ENCODE measurements at places on chromosomes 7 and 10.
A peak's percentile ranks its signal among the peaks of the same experiment; 100 is the strongest.

GRCh38 chr10:127986531-127987466 lies 79.9 kb downstream of the PTPRE start:
- no peak for DNase-seq

DNA sequence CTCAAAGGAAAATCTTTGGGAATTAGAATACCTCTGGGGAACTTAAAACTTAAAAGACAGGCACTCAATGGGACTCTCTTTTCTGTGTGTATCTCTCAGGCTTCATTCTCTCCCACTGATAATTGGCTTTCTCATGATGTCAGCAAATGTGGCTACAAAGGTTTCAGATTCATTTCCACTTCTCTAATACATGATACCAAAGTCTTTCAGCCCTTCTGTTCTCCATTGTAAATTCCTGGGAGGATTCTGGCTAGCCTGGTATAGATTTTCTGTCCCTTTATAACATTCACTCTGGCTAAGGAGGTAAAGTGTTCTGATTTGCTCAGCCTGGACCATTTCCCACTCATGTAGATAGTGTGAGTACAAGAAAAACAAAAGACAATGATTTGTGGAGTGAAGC lies 606.2 kb downstream of the PCDH15 start:
- DNase-seq = no peak

- DNase-seq = peak; percentile 63
These were observed 604 bp upstream of the STAM start for GRCh38 chr10:17643339-17643754.

GRCh38 chr7:27102581-27103442 lies at the start of gene HOXA2:
HOXA2 (minus strand) TSS chr7:27102683; CDS start chr7:27102500, 183 bp downstream.
- DNase-seq = no peak

DNA sequence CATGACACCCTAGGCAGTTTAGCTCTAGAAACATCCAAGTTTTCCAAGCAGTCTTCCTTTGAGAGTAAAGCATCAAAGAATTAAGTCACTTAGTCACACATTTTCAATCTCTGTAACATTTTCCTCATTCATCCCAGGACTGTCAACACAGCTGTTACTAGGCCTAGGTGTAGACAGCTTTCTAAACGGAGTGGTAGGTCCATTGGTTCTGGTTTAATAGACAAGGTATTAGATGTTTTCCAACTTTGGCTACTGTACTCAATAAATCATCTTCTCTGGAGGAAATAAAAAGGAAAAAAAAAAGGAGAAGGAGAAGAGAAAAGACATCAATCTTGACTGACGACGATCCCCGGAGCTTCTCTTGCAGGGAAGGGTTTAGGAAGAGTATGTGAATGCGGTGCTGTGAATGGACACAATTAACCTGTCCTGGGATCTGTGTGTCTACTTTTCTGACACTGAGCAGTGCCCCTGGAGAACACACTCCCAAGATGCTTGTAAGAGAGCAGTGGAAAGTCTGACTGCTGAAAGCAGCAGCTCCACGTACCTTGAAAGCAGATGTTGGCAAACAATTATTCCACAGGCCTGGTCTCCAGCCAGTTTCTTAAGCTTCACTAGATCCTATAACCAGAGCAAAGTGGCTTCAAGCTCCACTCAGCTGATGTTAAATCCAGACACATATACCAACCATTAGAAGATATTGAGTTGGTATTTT lies 59.1 kb downstream of the CXCL12 start:
- DNase-seq = no peak

GRCh38 chr7:142855114-142855743 lies 353 bp downstream of the EPHB6 start:
- no peak for DNase-seq

DNA sequence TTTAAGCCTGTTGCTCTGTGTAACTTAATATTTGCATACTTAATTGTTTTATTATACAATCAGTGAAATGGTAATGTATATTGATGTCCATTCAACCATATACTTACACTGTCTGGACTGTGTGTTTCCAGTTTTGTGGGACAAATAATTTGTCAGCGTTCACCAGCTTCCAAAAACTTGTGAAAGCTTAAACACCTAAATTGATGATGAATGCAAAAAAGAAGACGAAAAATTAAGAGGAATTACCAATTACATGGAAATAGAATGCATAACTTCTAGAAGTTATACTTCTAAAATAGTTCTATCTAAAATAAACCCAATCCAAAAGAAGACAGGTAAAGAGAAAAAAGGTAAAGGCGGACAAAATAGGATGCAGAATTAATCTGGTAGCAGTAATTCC lies 155.0 kb upstream of the FZD1 start:
- no peak for DNase-seq

GRCh38 chr7:100687751-100688300 lies 6.2 kb downstream of the GIGYF1 start:
- no peak for DNase-seq

DNA sequence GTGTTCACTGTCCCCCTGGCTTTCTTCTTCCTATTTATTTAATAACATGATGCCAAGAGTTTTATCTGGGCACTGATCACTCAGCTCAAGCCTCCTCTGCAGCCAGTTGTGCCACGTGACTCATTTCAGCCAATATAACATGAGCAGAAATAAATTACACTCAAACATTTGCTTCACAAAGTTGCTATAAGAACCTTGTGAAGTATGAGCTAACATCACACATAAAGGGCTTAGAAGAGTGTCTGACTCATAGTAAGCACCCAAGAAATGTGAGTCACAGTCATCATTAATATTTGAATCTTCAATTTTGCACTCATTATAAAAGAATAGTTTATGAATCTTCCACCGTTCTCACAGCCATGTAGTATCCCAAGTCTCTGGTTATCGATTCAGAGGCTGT lies 414.6 kb upstream of the NPVF start:
- no peak for DNase-seq

GRCh38 chr7:55977831-55978230 lies 13.4 kb downstream of the NIPSNAP2 start:
- DNase-seq = peak; percentile 62

DNA sequence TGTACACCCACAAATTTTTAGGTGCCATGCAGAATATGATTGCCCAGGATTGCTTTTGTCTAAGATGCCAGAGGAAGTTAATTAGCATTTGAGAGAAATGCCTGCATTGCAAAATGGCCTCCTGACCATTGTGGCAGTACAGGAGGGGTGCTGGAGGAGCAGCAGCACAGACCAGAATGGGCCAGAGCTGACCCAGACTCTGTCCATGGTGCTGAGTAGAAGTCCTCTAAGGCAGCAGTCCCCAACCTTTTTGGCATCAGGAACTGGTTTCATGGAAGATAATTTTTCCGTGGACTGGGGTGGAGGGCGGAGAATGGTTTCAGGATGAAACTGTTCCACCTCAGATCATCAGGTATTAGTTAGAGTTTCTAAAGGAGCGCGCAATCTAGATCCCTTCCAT lies 217.8 kb upstream of the AGK start:
- DNase-seq = no peak

GRCh38 chr10:89909752-89910151 lies 208.4 kb downstream of the KIF20B start:
- no peak for DNase-seq

DNA sequence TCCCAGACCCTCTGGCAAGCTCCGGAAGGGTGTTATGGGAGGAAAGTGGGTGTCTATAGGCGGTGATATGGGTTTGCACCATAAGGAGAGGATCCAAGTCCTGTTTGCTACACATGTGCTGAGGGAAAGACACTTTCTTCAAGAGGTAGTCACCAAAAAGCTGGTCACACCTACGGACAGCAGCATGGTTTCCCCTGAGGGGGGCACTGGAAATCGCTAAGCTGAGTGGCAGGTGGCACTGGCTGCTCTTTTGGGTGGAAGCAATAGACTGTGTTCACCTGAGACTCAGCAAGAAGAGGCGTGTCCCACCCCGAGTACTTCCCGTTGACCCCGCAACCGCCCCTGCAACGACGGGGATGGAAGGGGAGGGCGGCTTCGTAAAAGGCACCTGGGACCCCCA lies 1.8 kb upstream of the FOXI2 start:
- no peak for DNase-seq

DNA sequence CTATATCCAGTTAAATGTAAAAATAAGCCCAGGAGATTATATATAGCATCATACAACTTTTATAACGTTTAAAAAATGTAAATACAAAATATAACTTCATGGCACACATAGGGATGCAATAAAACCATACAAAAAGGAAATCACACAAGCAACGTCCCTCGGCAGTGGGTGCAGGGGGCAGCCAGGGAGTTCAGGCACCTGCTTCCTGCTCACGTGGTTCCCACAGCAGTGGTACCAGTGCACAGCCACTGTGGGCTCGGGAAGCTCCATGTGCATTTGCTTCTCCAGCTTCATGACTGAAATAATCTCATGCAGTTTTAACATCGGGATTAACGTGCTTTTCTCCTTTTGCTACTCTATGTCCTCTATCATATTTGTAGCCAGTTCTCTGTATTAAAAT lies 255.5 kb upstream of the CXCL12 start:
- DNase-seq = no peak

DNA sequence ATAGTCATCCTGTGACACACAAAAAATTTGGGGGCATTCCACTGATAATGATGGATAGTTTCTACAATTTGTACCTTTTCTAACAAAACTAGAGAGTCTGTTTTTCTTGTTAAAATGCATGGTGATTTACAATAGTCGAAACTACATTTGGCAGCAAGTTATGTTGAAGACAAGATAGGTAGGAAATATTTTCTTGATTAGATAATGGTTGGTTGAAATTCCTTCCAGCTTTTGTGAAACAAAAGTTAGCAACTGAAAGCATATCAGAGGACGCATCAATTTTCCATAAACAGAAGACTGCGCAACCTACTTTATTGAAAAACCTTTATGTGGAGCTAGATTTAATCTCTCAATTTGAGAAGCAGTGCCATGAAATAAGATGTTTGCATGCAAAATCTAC lies 155.8 kb upstream of the GLI3 start:
- DNase-seq = no peak

DNA sequence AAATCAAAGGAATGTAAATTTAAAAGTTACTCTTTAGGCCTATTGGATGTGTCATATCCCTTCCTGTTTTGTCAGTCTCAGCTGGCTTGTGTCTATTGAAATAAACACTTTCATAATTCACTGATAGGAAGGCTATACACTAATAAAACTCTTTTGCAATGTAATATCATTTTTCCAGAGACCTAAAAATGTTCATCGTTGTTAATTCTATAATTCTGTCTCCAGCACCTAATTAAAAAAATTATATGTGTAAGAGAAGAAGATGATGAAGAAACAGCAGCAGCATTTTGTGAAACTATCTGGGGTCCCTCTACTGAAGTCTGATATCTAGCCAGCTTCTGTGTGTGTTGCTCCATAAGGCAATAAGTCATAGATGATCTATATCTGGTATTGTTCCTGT lies 602.7 kb downstream of the ETV1 start:
- no peak for DNase-seq

- DNase-seq = peak; percentile 20
These were observed 50.7 kb downstream of the HSPA12A start for GRCh38 chr10:116691635-116692034.

- DNase-seq = peak; percentile 60
These were observed 24.7 kb downstream of the AOC1 start for GRCh38 chr7:150876817-150877526.

DNA sequence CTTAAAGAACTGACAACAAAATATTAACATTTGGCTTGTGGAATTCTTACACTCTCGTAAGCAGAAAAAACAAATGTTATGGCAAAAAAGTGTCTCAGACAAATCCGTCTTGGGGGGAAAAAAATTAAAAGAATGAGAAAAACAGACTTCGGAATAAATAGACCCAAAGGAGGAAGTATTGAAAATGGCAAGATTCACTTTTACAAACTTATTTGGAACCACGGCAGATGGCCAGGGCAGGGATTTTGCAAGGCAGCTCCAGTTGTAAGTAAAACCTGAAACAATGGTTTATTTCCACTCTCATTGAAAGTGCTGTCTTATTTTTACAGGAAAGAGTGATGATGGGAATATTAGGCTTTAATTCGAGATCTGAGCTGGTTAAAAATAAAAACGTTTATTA lies 1.5 kb upstream of the ZNF438 start:
- no peak for DNase-seq

DNA sequence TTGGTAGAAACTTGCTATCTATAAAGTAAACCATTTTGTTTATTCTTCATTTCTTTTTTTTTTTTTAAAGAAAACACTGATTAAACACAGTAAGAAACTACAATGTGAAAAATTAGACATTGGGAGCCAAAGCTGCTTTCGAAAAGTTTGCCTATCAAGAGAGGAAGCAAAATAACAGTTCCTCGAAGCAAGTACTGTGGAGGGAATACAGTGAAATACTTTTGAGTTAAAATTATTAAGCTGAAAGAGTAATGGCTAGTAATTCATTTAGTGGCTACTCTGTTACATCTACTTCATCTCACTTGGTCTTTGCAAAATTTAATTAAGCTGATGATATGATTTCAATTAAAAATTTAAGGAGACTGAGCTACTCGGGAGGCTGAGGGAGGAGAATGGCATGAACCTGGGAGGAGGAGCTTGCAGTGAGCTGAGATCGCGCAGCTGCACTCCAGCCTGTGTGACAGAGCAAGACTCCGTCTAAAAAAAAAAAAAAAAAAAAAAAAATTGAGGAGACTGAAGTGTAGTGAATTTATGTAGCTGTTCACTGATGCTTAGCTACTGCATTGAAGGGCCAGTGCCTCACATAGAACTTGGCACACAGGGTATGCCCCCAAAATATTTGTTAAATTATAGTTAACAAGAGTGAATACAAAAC lies 982.1 kb upstream of the MBL2 start:
- DNase-seq = no peak

DNA sequence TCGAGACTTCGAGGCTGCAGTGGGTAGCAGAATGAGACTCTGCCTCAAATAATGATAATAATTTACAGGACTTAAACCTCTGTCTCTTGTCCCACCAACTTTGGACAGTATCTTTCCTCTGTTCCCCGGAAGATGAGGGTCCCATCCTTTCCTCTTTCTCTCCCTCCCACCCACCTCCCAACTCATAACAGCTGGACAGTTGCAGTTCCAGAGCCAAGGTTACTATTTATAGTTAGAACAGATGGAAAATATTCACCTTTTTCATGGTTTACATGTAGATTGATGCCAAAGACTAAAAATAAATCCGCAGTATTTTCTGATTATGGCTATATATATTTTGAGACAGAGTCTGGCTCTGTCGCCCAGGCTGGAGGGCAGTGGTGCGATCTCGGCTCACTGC lies 31.6 kb upstream of the SUN1 start:
- DNase-seq = no peak

GRCh38 chr10:31906039-31906438 lies 22.6 kb downstream of the ARHGAP12 start:
- no peak for DNase-seq

GRCh38 chr10:119653209-119653608 lies 2.0 kb downstream of the BAG3 start:
- DNase-seq = no peak

DNA sequence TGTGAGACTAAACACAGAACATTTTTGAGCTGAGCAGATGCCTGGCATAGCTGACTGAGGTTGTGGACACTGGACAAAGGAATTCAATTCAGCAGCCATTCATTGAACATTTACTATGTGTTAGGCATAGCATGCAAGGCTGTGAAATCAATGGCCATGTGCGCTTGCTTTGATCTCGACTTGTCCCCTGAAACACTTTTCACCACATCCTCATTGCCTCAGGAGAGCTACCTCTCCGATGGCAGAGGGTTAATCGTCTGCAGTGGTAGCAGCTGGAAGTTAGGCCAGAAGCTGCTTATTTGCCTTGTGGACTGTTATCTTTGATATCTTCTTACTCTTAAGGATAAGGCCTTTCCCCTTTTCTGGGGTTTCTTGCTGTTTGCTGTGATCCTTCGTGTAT lies 297.8 kb downstream of the AUTS2 start:
- no peak for DNase-seq

Data from astrocyte of the cerebellum (primary cell).